Activated T-helper 1 cell treated with anti-CD3 and anti-CD28 coated beads, Interleukin-2, amount 50 U/mL, for 16 hours (primary cell): ENCODE measurements at places on chromosomes 11 and 22.

GRCh38 chr22:50504369-50505211, 2.9 kb downstream of the LMF2 start:
- no peak for DNase-seq

DNA sequence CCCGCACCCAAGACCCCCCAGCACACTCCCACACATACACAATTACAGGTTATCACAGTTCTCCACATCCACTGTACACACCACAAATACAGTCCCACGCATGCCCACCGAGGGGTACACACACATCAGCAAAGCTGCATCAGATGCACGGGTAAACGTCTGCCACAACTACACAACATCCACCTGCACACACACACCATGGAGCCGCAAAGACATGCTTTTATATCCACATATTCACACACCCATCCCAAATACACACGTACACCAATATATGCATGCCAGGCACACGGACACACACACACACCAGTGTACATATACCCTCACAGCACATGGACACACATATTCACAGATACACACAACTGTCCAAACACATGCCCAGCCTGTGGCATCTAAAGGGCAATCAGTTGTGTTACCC, 5.4 kb upstream of the KCNJ4 start:
- DNase-seq = no peak

- DNase-seq = no peak
These were observed 36.6 kb downstream of the METTL15 start for GRCh38 chr11:28144808-28145207.

GRCh38 chr11:68460741-68461574, at the start of gene PPP6R3:
TSS of gene PPP6R3 (plus strand) at chr11:68460752. CDS start at chr11:68537665, 76,913 bp downstream.
- no peak for DNase-seq

DNA sequence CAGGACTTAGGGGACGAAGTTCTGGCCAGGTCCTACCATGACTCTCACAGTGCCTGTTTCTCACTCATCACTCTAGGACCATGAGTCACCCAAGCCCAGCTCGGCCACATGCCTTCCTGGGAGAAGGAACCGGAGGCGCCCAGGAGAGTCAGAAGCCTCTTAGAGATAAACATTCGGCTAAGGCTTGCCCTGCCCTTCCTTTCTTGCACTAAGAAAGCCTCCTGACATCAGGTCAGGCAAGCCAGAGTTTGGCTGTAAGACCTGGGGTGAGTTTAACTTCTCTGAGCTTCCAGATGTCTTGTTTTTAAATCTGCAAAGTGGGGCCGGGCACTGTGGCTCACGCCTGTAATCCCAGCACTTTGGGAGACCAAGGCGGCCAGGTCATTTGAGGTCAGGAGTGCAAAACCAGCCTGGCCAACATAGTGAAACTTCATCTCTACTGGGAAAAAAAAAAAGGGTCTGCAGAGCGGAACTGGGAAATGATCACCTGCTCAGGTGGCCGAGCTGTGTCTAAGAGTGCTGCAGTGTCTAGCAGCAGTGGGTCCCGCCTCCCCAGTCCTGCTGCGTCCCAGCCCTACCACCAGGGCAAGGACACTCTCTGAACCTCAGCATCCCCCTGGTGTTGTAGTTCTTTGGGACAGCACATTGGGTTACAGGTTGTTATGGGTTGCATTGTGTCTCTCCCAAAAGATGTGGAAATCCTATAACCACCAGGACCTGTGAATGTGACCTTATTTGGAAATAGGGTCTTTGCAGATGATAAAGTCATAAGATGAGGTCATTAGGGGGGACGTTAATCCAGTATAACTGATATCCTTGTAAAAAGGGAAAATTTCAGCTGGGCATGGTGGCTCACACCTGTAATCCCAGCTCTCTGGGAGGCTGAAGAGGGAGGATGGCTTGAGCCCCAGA, 1.8 kb upstream of the CARS1 start:
- DNase-seq = no peak

GRCh38 chr22:41410311-41410751, 28.6 kb downstream of the TEF start:
- DNase-seq = no peak

GRCh38 chr22:35605851-35606481, 11.2 kb downstream of the MB start:
- no peak for DNase-seq

DNA sequence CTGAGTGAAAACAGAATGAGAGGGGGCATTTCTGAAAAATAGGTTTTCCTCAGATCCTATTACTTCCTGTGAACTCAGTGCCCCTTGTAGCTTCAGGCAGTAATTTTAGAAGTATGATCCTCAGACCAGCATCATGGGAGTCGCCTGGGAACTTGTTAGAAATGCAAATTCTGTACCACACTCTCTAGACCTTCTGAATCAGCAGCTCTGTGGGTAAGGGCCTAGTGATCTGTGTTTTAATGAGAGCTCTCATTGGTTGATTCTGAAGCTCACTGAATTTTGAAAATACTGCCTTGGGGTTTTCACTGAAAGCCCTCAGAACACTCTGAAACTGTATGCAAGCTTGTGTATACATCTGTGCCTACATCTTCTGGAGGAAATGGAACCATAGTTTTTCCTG, 647.2 kb upstream of the ANO5 start:
- no peak for DNase-seq

GRCh38 chr11:78562398-78562797, 12.3 kb downstream of the NARS2 start:
- no peak for DNase-seq

GRCh38 chr11:36702330-36703054, 104.5 kb upstream of the RAG2 start:
- DNase-seq = no peak

DNA sequence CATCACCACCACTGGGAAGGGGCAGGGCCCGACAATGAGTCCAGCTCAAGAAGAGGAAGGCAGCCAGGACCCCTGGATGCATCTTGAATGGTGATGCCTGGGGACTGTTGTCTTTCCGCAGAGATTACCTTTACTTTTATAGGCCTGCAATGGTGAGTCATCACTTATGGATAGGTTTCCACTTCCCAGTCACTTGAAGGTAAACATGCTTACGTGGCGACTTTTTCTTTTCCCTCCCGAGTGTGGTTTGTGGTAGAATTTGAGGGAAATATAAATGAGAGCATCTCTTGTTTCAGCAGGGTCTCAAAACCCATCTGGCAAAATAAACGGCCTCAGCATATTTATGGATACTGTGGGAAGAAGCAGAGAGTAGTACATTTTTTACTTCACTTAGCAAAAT, at the start of gene MMP13:
Gene MMP13 (minus strand): TSS at position 109 of the 400 bp plus-strand sequence. CDS start 27 bp downstream, at position 82.
- no peak for DNase-seq

DNA sequence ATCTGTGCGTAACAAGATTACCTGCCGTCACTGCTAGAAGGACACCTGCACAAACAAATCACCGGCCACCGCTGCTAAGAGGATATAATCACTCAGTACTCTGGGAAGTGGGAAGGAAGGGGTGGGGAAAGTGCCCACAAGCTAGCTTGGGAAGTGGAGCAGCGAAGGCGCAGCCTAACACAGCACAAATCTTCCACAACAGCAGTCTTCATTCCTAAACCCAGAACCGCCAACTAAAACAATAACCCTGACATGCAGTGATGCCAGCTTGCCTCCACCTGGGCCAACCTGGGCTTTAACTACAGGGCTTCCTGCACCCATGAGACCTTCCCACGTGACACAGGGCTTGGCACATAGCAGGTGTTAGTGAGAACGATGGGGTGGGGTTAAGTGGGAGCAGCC, 5.1 kb downstream of the DGCR2 start:
- no peak for DNase-seq

DNA sequence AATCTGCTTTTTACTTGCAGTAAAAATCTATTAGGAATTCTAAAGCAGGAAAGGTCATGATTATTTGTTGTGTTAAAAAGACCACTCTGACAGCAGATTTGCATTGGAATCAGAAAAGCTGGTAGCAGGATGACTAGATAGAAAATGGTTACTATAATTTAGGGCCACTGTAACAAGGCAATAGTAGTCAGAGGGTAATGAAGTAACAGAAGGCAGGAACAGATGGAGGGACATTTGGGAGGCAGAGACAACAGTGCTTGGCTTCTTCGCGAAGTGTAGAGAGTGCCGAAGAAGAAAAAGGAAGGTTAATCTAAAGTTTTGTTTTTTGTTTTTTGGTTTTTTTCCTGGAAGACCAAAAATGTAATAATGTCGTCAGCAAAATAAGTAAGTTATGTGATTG, 129.8 kb upstream of the SLC5A12 start:
- DNase-seq = no peak

DNA sequence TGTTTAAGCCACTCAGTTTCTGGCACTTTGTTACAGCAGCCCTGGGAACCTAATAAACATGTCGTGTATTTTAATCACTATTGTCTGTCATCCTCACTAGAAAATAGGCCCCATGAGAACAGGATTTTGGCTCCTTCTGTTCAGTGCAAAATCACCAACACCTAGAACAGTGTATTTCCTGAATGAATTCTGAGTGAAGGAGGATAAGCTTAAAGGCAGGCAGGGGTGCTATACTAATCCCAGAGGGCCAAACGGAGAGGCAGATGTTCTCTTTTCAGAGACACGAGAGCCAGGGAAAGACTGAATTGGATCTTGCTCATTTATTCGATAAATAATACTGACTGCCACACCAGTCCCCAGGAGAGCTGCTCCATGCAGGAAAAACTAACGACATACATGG, 10.4 kb downstream of the SMCO4 start:
- no peak for DNase-seq

GRCh38 chr11:34634694-34635062, 13.8 kb downstream of the EHF start:
- DNase-seq = no peak

- no peak for DNase-seq
These were observed 81.9 kb downstream of the RAB30 start for GRCh38 chr11:82989628-82990404.
